ENCODE measurements at places on chromosomes 4 and X.
A peak's percentile ranks its signal among the peaks of the same experiment; 100 is the strongest.

DNA sequence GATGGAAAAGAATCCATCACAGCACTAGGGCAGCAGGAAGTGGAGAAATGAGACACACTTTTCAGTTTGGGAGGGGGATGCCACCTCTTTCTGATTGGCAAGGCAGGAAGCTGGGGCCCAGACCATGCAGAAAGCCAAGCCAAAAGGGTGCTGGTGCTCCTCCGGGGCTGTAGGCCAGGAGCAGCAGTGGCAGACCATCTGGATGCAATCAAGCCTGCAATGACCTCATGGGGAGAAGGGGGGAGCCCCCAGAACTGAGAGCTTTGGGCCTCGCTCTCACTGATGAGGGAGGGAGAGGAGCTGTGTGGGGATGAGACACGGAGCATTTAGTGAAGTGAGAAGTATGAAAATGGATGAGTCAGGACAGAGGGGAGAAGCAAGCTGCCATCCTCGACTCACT lies 141.3 kb upstream of the NALF2 start:
- DNase-seq = no peak

GRCh38 chrX:154354516-154354915 lies 19.9 kb downstream of the FLNA start:
- no peak for DNase-seq

DNA sequence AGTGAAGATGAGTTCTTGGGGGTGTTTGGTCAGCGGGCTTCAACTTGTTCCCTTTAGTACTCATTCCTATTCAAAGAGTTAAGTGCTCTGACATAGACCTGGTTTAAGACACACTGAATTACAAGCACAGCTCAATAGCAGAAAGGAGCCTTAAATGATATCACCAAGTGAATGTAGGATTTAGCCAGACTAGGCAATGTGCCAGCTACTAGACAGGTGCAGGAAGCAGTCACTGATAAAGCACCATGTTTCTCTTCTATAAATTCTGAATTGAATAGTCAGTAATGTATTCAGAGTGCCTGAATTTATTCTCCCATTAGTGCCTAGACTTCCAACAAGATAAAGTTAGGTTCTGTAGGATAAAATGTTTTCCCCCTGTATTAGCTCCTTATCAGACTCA lies 63.6 kb downstream of the ASB9 start:
- DNase-seq = no peak

DNA sequence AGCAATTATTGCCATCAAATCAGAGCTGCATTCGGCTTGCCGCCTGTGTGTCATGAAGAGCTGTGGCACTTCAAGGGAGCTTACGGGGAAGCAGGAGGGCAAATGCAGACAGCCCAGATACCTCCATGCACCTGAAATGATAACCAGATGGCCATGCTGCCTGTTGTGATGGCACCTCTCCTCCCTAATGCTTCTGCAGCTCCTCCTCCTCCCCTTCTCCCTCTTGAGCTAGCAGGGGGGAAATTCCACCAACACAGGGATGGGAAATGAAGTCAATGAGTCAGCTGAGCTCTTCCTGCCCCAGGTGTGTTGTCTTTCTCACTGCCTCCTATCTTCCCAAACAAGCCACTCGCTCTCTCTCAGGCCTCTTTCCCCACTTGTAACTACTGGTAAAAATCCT lies 565.0 kb downstream of the BCOR start:
- peak; percentile 54 for DNase-seq

GRCh38 chr4:127730142-127730913 lies at the start of gene SLC25A31:
Gene SLC25A31, plus strand, starts transcription at chr4:127730400. Its CDS starts 146 bp downstream, at chr4:127730546.
- DNase-seq = no peak

GRCh38 chr4:845836-846251 lies 19.9 kb upstream of the CPLX1 start:
- DNase-seq = no peak

DNA sequence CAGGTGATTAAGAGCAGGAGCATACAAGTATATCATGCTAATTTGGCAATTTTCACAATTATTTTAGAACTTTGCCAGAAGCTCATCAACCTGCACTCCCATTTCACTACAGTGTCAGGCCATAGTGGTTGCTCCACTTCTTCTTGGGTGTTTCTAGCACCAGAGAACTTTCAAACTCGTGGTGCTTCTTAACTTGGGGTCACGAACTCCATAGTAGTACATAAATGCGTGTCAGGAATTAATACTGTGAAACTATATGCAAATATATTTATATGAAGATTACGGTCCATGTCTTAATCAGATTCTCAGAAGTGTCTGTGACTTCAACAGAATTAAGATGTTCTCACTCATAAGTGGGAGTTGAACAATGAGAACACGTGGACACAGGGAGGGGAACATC lies 254.3 kb upstream of the BMP3 start:
- DNase-seq = no peak

GRCh38 chr4:165761963-165762362 lies 111.1 kb upstream of the TLL1 start:
- no peak for DNase-seq

GRCh38 chr4:68654946-68655721 lies 15.3 kb downstream of the UGT2B15 start:
- DNase-seq = no peak

DNA sequence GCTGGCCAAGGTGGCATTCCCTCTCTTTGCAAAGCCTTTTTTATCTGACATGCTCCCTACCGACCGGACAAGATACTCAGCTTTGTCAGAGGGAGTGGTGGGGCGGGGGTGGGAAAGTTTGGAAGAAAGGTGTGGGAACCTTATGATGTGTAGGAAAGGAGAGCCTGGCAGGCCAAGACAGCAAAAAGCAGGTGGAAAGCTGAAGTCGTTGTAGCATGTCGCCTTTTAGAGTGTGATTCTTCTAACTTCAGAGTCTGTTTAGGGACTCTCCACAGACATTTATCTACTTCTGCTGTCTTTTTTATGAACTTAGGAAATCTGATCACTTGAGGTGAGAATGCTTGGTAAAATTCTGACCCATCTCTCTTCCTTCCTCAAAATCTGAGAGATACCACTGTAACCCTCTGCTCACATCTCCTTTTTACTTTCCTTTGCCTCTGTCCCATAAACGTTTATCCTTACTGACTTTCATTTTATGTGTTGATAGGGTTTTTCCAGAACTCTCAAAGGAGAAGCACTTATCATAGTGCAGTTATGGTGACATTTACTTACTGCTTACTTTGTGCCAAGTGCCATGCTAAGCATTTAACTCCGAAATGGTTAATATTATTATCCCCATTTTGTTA lies 8.2 kb upstream of the RUFY3 start:
- peak; percentile 66 for DNase-seq

DNA sequence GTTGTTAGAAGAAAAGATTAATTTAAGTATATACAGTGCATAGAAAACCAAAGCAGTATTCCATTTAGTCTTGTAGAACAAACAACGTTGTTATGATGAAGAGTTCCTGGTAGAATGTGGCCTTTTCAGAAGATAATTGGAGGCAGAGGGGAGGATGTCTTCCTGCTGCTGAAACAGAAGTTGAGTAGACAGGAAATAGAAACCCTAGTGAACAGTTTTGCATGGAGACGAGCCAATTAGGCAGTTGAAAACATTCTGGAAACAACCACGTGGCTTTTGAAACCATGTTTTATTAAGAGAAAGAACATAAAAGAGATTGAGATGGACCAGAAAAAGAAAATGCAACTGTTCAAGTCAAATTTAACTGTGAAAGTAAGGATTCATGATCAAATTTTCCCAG lies 325.2 kb downstream of the CAMK2D start:
- no peak for DNase-seq

DNA sequence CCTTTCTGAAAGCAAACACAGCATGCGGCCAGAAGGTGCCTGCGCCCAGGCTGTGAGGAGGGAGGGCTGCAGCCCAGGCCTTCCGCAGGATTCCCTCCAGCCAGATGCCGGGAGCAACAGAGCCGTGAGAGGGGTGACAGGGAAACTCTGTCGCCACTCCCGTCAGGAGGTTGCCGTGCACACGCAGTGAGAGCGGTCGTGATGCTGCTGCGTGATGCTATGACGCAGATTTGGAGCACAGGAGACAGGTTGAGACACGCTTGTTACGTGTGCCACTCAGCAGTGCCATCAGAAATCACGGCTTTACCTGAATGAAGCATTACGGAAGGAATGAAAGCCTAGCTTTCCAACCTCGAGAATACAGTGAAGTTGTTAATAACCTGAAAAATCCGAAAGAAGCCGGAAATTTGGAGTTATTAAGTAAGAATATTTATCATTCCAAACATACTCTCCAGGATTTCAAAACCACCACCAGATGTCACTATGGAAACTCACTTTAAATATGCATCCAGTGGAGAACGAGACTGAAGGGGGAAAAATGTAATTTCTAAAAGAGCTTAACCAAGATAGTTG lies 54.4 kb downstream of the FAT1 start:
- DNase-seq = no peak

GRCh38 chrX:56314334-56314733 lies 82.2 kb downstream of the KLF8 start:
- DNase-seq = no peak

DNA sequence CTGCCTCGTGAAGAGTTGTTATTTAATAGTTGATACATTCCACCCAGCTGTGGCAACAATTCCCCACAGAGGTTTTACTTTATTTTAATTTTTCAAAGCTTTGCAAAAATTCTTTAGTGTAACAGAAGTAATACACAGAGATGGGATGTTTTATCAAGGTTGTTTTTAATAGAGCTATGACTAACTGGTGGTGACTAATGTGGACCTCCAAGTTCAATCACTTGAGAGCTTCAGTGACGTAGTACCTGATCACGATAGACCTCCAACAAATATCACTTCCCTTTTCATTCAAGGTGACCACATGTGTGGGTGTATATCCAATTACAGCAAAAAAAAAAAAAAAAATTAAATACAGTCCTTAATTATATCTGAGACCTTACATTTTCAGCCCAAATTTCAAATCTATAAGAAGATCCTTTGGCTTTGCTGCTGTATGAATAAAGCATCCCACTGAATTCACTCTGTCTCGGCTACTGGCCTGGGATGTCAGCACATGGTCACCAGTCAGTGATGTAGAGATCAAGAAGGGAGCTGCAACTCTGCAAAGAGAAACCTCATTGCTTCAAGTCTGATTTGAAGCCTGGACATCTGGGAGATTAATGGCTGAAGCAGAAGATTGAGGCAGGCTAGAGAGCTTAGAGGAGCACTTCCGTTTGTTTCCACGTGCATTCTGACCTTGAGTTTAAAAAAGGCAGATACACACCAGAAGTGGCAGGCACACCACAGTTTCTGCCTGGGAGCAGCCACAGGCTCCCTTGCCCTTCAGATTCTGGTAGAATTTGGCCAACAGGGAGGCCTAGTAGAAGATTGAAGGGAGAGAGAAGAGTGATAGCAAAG lies 345.9 kb upstream of the NOCT start:
- DNase-seq = no peak

DNA sequence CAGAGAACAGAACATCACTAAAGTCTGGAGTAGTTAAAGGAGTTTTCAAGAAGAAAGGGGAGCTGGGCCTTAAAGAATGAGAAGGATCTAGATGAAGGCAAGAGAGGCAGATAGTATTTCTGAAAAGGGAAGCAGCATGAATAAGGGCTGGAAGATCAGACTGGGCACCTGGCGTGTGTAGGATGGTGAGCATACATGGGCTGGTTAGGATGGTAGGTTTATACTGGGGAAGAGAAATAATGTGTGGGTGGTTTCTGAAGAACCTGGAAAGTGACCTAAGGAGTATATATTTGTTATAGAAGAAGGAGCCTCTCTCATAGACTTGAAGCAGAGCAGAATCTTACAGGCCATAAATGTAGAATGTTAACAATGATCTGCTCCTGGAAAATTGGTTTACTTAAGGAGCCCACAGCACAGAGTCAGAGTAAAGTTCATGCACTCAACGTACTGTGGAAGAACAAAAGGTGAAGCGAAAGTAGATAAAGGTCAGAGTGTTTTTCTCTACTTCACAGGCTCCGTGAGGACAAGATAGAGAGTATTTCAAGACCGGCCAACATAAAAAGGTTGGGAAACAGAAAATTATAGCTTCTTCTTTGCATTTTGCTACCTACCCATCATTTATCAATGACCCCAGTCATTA lies 35.8 kb downstream of the MBNL3 start:
- no peak for DNase-seq

DNA sequence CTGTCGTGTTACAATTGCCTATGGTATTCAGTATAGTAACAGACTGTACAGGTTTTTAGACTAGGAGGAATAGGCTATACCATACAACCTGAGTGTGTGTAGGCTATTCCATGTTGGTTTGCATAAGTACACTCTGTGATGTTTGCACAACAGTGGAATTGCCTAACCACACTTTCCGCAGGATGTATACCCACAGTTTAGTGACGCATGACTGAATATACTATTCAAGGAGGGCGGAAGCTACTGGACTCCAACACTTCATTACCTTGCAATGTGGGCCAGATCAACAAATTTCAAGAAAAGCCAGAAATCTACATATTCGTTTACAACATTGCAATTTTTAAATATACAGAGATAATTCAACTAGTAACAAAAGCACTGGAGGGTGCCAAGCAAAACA lies 317.2 kb downstream of the PDGFC start:
- no peak for DNase-seq

Data from lower leg skin (tissue), 4 donors.